Brain (organoid and tissue), 16 donors: ENCODE measurements at places on chromosomes 5 and 9. TPM values are rescaled to one million over a fixed set of nuclear protein-coding genes. Genes with fewer than 3 reads are reported as not detected.
A peak's percentile ranks its signal among the peaks of the same experiment; 100 is the strongest.

The FAM200C gene
- polyA plus RNA-seq: 3.9 TPM

GRCh38 chr9:119302988-119303698 lies 66.1 kb downstream of the BRINP1 start:
- DNase-seq: no peak

- no peak for DNase-seq
These were observed 77.0 kb downstream of the LIFR start for GRCh38 chr5:38479315-38479904.

GRCh38 chr5:176714067-176714466 lies 66.8 kb downstream of the TSPAN17 start:
- DNase-seq: no peak

The SLC23A1 gene
- polyA plus RNA-seq: not detected

DNA sequence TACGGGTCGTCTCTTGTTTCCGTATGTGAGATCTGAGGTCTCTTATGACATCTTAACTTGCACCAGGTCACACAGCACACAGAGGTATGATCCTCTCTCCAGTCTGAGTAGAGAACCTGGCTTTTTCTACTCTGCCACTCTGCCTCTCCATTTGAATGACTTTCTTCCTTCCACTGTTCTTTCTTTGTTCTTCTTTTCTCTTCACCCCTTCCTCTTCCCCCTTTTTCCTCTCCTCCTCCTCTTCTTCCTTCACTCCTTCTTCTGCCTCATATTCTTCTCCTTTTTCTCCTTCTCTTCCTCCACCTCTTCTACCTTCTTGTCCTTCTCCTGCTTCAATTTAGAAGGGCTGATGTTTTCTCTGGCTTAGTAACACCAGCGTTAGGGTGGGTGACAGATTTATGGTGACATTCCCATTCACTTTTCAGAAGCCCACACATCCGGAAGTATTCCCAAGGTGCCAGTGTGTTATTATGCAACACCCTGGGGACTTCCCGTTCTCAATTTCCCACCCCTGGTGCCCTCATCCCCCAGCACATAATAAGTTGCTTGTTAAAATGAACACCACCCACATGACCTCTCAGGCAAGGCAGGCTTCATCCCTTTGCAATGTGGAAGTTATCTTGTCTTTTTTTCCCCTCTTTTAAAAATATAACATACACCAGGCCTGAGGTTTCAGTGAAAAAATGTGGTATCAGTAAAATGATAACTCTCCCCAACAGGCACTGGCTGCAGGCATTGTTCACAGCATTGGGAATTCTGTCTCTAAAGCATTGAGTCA lies 122.0 kb downstream of the PAPPA start:
- DNase-seq: no peak

DNA sequence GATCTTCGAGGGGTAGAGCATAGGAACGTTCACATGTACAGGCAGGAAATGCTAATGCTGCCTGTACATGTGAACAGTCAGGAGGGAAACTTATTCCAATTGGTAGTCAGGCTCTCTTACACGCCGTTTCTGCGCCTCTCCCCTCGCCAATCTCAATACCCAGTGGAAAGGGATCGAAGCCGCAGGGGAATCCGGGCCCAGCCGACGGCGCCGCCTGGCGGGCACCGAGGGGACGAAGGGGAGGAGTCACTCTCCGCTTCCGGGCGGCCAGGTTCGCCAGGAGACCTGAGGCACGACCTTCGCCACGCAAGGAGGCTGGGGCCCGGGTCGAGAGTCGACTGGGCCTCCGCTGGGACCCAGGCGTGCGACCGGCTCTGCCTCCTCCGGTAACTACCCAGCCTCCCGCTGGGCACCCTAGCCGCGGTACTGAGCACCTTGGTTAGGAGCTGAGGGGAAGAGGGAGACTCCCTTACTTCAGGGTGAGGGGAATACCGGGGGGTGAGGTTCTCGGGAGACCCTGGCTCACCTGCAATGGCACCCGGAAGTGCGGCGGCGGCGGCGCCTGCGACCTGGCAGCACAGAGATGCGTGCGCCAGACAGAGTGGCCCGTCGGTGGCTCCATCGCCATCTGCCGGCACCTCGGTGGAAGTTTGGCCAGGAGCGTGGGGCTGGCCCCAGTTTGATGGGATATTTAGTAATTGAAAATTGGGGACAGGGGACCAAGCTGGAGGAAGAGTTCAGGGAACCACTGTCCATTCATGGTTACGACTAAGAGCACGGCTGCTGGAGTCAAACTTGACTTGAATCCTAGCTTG lies at the start of gene PIGO:
TSS of gene PIGO (minus strand) at position 557 of the 815 bp plus-strand sequence. CDS start 1,026 bp downstream, outside the sequence.
- peak; percentile 93 for DNase-seq

The WNT8A gene
- not detected for polyA plus RNA-seq

- DNase-seq: no peak
These were observed 69.2 kb downstream of the CDK5RAP2 start for GRCh38 chr9:120510816-120511215.

DNA sequence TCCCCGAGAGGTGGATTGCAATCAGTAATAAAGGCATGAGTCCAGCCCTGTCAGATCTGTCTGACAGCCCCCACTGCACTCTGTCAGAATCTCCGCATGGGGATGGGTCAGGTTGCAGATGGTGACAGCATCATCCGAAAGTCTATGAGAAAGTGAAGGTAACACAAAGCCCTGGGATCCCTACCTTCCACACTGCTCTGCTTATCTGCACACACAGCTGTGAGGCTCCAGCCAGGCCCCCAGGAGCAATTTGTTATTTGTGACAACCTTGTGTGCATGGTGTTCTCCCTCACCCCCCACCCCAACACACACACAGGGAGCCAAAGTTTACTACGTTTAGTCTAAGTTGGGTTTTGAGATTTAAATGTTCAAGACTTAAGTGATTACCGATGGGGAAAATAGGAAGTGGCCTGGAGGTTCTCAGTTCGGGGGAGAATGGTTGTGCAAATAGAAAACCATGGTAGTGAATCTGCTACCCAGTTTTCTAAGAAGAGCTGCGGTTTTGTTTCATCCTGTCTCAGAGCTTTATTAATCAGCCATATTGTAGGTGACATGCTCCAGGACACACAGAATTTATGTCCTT lies 92.7 kb downstream of the SV2C start:
- DNase-seq: no peak

DNA sequence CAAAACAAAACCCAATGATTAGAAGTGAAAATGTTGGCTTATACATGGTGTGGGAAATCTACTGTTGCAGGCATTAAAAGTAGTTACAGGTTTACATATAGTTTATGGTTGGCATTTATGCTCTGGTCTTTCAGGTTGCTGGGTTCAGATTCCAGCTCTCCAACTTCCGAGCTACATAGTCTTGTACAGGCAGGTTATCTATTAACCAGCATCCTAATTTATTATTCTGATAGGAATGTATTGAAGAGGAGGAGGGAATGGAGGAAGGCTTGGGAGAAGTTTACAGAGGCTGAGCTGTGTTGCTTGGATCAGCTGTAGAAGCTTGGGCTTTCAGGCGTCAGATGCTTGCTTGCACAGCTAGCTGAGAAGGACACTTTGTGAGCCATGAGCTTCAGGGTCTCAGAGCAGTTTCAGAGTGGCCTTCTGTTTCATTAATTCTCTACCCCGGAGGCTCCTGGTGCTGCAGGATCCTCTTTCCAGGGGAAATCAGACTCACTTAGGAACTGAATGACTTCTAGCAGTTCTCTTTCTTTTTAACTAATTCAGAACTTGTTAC lies 11.7 kb upstream of the ERBIN start:
- no peak for DNase-seq

- DNase-seq: no peak
These were observed 10.0 kb downstream of the MARCHF11 start for GRCh38 chr5:16169550-16169949.

- no peak for DNase-seq
These were observed 8.3 kb upstream of the SLC25A48 start for GRCh38 chr5:135826221-135826525.

The BDP1 gene
- polyA plus RNA-seq: 1.9 TPM

The CCIN gene
- not detected for polyA plus RNA-seq

- DNase-seq: no peak
These were observed 89.0 kb upstream of the MAP1B start for GRCh38 chr5:72018143-72018803.

The CKMT2 gene
- 5.3 TPM for polyA plus RNA-seq

The TSLP gene
- 1.1 TPM for polyA plus RNA-seq

DNA sequence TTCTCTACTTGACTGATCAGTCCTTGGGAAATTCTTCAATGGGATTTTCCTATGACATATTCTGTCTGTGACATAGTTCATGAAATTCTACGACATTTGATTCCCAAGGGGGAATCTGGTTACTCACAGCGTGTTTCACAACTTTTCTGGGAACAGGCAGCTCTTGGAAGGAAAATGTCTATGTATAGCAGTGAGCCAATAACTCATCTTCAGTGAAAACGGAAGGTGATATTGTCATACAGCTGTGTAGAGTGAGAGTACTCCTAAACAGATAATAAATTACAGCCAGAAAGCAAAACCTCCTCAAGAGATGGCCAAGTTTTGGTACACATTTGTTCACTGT lies 91.4 kb downstream of the C9orf152 start:
- no peak for DNase-seq

The ZNF454 gene
- polyA plus RNA-seq: 3.4 TPM

The PDGFRB gene
- 32.0 TPM for polyA plus RNA-seq

DNA sequence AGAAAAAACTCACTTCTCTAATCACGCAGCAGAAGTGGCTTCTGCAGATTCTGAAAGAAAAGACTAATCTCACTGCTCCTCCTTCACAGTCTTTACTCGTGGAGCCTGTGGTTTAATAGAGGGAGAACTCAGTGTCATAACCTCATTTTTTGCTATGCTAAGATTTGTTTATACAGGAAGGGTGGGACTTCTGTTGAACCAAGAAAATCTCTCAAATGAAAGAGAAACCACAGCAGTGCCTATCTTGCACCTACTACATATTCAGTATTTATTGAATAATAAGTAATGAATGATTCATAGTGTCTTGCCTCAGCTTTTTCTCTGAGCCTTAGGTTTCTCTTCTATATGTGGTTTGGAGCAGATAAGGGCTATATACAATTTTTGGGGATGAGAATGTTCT lies 136.1 kb upstream of the DMAC1 start:
- no peak for DNase-seq

GRCh38 chr5:160626322-160626721 lies 204.7 kb downstream of the PTTG1 start:
- peak; percentile 25 for DNase-seq

DNA sequence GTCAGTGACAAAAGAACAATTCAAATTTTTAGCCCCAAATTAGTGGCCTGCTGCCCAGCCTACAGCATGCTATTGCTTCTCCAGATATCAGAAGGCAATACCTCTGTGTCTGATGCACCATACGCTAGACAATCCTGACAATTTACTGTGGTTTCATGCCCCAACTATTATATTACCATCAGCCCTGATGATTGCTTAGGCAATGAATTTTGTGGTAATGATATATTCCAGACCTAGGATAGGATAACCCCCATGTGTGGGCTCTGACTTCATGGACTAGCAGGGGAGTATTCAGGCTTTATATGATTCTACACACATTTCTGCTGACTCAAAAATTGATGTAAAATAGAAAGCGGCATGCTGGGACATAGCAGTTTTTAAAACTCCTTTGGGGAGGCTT lies 168.7 kb upstream of the FST start:
- DNase-seq: no peak

DNA sequence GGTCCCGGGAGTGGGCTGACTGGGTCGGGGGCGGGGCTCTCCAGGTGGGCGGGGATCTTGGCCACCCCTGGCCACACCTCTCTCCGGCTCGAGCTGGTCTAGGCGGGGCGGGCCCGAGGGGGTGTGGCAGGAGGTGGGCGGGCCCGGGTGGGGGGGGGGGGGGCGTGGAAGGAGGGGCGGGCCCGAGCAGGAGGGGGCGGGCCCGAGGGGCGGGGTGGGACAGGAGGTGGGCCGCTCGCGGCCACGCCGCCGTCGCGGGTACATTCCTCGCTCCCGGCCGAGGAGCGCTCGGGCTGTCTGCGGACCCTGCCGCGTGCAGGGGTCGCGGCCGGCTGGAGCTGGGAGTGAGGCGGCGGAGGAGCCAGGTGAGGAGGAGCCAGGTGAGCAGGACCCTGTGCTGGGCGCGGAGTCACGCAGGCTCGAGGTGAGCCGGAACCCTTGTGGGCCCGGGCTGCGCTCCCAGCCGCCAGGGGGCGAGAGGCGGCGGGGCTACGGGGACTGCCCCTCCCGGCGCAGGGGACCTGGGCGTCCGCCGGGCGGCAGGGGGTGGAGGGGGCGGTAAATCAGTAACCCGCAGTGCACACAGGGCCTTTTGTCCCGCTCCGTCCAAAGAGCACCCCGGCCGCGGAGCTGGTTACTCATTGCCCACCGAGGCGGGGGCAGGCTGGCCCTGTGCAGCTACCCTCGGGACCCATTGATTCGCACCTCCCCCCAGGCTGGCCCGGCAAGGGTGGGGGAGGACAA lies at the start of gene FGFR4:
TSS of gene FGFR4 (plus strand) at position 262 of the 744 bp plus-strand sequence. CDS start 2,688 bp downstream, outside the sequence.
- peak; percentile 49 for DNase-seq

DNA sequence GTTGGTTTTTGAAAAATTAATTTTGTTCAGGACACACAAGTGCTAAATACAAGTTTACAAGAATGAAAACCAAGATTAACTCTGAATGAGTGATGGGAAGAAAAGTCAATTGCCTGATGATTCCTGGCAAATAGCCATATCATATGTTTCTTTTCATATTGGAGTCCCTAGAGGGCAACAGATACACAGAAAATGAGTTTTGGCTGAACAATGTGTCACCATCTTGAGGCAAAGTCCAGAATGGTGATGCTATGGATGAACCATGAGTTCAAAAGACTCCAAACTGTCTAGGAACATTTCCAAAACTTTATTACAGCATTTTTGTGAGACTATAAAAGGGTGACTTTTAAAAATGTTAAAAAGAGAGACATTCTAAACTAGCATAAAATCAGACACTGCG lies 382.9 kb downstream of the TMEM161B start:
- DNase-seq: no peak

DNA sequence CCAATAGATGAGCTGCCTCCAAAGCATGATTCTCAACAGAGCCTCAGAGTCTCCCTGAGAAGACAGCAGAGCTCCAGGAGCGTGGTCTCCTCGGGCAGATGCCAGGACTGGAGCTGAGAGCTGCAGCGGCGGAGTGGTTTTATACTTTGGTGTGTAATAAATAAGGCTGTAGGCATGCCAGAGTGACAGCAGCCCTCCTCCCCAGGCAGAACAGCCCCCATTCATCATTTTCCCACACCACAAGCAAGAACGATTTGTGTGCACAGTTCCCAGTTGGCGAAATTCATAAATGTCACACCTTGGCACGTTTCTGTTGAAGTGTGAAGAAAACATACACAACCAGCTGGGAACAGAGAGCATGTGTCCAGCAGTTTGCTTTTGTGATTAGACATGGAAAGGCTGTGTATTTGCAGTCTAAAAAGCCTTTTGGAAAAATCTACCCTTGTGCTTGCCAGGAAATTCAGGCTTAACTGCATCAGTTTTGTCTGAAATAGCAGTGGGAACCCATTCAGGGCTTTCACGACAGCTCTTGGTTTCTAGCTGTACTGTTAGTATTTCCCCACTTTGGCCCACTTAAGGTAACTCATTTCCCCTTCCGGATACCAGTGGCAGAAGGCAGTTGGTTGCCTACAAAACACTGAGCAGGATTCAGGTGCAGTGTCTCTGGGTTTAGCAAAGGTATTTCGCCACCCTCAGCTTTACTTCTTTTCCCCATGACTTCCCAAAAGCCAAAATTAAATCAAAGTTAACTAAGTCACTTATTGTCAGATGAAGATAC lies at the start of gene C1QTNF3:
TSS of gene C1QTNF3 (minus strand) at position 115 of the 778 bp plus-strand sequence. CDS start at position 27, 88 bp downstream.
- DNase-seq: peak; percentile 75

The IFNB1 gene
- polyA plus RNA-seq: not detected

- no peak for DNase-seq
These were observed 100.3 kb downstream of the PCSK5 start for GRCh38 chr9:75990576-75991304.

The PCBD2 gene
- polyA plus RNA-seq: 2.7 TPM
